Brain (organoid and tissue), 16 donors: ENCODE measurements at places on chromosomes 11 and 22.

- DNase-seq: peak; percentile 11
Observed at GRCh38 chr11:14703731-14704130, 60.1 kb downstream of the PDE3B start.

DNA sequence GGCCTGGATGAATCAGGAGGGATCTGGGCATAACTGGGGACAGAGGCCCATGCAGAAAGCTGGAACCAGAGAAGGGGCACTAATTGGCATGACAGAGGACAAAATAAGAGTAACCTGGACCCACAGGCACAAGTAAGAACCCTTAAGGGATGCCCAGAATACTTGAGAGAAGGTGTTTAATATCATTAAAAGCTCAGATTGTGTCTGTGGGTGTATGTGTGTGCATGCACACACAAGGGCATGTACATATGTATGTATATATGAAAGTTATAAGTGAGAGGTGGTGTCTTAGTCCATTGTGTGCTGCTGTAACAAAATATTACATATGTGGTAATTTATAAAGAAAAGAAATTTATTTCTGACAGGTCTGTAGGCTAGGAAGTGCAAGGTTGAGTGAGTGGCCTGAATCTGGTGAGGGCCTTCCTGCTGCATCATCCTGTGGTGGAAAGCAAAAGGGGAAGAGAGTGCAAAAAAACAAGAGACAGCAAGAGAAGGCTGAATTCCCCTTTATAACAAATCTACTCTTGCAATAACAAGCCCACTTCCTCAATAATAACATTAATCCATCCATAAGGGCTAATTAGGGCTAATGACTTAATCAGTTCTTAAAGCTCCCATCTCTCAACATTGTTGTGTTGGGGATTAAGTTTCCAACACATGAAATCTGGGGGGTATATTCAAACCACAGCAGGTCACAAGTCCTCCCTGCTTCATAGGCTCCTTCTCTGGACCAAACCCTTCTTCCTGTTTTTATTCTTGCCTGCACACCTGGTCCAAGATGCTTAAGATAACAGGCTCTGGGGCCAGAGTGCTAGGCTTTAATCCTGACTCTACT, 68.3 kb upstream of the POU2AF2 start:
- no peak for DNase-seq

DNA sequence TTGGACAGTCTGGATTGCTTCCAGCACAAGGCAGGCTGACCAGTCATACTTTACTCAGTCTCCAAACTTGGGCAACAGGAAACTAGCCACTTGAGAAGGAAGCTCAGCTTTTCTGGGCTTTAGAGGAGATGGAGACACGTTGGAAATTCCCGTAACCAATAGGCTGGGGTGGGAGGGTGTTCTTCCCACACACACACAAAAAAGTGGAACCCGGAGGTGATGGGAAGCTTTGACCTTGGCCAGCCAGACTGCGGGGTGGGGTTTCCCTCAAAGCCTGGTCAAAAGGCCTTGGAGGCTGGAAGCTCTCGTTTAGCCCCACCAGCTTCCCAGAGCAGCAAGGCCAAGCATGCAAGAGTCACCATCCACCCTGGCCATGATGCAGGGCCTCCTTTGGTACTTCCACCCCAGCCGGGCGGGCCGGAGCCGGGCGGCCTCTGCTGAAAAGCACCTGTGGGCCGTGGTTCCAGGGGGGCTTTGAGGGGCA, 126.2 kb downstream of the BCR start:
- no peak for DNase-seq

GRCh38 chr11:104866815-104867214, 31.4 kb downstream of the CASP12 start:
- no peak for DNase-seq

DNA sequence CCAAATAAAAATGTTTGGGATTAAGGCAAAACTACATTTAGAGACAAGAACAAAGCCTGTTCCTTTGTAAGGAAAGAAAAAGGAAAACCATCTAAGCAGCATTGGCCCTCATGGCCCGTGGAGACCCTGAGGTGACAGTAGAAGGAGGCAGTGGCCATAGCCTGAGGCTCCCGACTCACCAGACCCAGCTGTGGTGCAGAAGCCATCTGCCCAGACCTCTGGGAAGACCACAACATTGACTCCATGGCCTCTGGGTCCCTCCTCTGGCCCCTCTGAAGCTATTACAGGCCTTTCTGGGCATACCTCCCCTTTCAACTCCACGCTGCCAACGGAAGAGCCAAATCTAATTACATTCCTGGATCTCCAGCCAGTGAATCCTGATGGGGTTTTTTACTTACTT, 6.4 kb downstream of the PRAME start:
- DNase-seq: no peak

- DNase-seq: no peak
Observed at GRCh38 chr22:30843245-30843644, 125.3 kb downstream of the MORC2 start.

DNA sequence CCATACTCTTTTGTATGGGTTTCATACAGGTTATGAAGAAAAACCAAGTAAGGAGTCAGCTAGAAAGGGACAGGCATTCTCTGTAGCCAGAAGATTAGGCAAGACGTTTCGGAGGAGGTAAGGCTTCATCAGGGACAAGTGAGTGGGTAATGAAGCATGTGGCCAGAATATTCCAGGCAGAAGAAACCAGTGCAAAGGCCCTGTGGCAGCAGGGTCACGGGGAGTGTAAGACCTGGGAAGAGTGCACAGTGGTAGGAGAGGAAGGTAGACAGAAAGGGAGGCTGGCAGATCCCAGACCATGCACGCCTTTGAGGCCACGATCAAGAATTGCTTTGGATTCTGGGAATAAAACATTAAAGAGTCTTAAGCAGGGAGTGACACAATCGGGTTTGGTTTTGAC, 177.6 kb downstream of the MIAT start:
- no peak for DNase-seq
